ENCODE measurements at places on chromosomes 3 and 15.

DNA sequence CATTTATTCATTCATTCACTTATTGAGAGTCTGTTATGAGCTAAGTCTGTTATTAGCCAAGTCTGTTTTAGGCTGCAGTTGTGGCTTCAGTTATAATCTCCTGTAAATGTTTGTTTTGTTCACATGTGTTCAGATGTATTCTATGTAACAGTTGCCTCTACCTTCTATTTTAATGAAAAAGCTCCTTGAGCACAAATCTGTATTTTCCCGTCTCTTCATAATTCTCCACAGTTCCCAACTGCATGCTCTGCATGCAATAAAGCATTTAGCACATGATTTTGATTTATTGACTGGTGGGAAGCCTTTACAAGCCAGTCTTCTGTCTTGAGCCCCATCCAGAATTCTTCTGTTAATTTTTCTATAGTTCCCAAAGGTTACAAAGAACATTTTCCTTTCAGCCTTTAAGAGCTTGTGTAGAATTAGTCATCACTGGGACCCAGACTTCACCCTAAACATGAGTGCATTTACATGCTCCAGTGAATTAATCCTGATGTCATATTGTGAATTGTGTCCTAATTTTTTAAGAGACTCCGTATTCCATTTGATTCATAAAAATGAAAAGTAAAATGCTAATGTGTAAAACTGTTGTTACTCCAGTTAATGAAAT lies 122.3 kb upstream of the NR2E3 start:
- no peak for DNase-seq

DNA sequence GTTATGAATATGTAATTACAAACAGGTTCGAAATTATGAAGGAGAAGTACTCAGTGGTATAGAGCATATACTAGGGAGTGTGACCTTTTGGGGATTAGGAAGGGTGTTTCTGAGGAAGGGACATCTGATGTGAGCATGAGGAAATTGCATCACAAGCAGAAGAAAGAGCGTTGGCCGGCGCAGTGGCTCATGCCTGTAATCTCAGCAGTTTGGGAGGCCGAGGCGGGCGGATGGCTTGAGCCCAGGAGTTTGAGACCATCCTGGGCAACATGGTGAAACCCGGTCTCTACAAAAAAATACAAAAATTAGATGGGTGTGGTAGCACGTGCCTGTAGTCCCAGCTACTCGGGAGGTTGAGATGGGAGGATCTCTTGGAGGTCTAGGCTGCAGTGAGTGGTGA lies 6.9 kb downstream of the CMTM7 start:
- DNase-seq, result no peak

GRCh38 chr3:54421943-54422342 lies 299.6 kb downstream of the CACNA2D3 start:
- DNase-seq, result peak; percentile 80

- no peak for DNase-seq
Observed at GRCh38 chr3:139888561-139889140, 46.3 kb upstream of the CLSTN2 start.

DNA sequence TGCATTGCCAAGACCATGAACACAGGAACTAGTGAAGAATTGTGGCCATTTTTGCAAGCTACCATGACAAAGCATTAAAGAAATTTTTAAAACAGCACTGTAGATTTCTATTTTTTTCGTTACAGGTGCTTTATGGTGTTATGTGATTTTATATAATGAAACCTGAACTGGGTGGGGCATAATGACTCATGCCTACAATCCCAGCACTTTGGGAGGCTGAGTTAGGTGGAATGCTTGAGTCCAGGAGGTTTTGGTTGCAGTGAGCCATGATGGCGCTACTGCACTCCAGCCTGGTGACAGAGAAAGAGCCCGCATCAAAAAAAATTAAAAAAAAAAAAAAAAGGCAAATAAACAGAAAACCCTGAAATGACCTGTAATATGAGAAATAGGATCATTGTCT lies 846.7 kb downstream of the EPHA3 start:
- DNase-seq, result no peak

DNA sequence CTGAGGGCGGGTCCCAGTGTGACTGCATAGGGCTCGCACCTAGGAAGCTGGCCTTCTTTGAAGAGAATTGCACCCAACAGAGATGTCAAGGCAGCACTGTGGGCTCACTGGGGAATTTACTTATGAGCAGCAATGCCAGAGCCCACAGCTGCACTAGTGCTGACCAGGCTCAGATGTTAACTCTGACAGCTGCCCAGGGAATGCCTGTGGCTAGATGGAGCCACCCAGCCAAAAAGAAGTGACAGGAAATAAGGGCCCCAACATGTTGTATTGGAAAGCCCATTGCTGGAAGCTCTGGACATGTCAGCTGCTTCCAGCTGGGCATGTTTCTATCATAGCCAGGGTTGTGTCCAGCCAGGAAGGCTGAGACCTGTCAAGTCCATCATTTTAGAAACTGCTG lies 90.9 kb upstream of the ZNF280D start:
- no peak for DNase-seq

DNA sequence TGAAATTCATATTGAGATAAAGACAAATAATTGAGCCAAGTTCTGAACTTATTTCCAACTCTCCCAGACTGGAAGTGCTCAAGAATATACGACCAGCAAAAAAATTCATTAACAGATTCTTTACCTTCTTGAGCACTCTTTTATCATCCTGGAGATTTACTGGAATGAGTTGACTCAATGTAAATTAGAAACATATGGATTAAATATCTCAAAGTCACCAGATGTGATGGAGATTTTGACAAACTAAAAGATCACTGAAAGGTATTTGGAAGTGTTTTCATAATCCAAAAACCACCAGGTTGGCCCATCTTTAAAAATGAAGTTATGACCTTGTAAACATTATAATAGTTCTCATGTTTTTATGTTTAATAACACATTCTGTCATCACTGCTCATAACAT lies 433.2 kb upstream of the RASGRP1 start:
- no peak for DNase-seq

GRCh38 chr3:42498034-42498433 lies 4.4 kb upstream of the VIPR1 start:
- DNase-seq, result no peak

GRCh38 chr15:91881569-91882297 lies 28.2 kb downstream of the SLCO3A1 start:
- DNase-seq, result no peak

DNA sequence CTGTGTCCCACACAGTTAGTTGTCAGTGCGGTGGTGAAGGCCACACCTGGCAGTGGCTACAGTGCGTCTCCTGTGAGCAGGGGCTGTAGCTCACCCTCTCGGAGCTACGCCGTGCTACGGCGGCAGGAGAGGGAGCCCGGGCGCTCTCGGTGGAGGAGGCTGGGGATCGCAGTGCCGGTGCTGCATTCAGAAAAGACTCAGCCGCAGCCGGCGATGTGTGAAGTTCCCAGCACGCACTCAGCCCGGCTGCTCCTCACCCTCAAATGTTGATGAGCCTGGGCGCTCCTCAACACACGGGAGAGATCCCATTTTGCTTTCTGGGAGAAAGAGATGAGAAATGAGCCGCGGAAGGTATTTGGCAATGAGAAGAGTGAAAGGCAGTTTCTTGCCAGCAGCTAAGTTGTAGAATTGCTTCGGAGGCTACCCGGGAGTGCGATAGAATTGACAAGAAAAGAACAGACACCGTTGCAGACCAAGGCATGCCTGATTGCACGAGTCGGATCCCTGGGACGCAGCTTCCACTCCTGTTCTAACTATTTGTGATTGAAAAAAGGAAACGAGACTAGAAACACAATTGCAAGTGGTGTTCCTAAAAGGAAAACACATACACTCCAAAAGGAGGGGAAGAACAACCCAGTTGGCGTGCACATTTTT lies at the start of gene UNC13C:
Gene UNC13C (plus strand): TSS at position 189 of the 654 bp plus-strand sequence. CDS start 34,463 bp downstream, outside the sequence.
- no peak for DNase-seq

DNA sequence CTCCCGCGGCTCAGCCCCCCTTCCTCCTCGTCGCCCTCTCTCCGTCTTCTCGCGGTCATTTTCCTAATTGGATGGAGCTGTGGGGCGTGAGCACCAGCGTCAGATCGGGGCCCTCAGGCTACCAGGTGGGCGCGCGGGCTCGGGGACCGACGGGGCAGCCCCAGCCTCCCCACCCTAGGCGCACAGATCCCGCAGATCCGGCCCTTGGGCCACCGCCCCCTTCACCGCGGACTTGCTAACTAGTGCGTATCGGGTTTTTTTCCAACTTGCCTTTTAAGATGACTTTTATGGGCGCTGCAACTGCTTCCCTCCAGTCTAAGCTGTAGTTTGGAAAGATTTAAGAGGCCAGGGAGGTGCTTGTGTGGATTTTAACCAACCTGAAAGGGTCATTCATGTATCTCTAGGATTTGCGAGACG lies 1.3 kb downstream of the ZNF710 start:
- DNase-seq, result no peak

DNA sequence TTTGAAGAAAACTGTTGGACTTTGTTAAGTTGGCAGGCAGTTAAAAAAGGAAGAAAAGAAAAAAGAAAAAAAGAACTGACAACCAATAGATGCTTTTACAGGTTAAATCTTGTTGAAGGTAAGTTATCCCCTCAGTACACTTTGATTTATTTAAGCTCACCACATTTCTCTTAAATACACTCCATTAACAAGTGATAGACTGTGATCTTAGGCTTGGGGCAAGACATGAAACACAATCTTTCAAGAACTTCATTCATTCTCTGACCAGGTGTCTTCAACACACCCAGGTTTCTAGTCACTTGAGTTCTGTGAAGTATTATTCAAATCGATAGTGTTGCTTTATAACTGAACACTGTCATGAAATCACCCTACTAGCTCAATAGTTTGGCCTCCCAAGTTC lies 751.9 kb downstream of the ROBO1 start:
- DNase-seq, result no peak

DNA sequence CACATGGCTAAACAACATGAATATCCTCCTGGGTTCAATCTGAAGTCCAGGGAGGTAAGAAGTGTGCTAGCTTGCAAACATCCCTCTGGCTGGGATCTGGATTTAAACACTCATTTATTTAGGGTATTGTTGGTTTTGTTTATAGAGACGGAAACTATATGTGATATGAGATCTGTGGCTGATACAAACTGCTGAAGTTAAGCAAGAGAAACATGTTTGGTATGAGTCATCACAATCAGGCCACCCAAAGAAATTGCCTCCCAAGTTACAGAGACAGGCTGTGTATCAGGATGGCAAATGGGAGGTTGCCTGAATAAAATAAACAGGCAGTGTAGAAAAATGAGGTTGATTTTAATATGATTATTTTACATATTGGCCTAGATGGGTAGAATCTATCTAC lies 562.1 kb downstream of the IGSF11 start:
- DNase-seq, result no peak

- no peak for DNase-seq
Observed at GRCh38 chr3:66140743-66141372, 79.9 kb upstream of the SLC25A26 start.

DNA sequence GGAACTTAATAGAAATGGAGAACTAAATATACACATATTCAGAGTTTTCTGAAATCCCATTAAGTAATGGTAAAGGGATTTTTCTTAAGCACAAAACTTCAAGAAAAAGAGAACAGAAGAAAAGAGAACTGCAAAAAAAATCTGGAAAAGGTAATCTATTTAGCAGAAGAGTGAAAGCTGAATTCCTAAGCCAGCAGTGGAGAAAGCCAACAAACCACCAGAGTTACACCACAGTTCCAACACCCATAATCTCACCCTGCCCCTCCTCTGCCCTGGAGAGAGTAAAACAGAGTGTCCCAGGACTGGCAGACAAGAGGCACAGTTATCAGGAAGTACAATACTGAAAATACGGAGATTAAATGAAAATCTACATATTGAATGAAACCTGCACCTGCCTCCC lies 29.4 kb downstream of the TP53BP1 start:
- no peak for DNase-seq

- DNase-seq, result no peak
Observed at GRCh38 chr3:125140011-125140817, 72.3 kb downstream of the SLC12A8 start.

- no peak for DNase-seq
Observed at GRCh38 chr15:80151576-80151975, 1.2 kb upstream of the FAH start.

DNA sequence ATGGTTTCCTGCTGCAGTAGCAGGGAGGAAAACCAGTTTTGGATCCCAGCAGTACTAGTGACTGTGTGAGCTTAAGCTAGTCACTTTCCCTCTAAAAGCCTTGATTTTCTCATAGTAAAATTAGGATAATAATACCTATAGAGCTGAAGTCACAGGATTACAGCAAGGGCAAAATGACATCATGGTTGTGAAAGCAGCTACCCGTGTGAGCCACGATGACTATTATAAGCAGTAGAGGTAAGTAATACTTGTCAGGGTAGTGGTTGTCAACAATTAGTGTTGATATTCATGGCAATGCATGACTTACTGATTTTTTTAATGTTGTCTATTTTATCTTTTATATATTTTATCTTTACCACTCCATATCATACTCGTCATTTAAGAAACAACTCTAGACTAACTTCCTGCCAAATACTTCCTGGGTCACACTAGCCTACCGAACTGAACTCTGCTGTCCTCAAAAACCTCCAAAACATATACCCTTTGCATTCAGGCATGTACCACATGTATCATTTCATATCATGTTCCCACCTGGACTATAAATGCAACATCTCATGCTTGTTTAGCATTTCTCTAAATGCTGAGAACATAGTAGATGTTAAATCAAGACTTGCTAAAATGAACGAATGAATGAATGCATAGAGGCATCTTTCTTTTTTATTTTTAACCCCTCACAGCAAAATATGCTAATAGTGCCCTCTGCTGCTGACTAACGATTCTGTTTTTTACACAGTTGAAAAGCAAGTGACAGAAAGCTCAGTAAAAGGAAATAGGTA lies 172.6 kb downstream of the P3H2 start:
- no peak for DNase-seq

DNA sequence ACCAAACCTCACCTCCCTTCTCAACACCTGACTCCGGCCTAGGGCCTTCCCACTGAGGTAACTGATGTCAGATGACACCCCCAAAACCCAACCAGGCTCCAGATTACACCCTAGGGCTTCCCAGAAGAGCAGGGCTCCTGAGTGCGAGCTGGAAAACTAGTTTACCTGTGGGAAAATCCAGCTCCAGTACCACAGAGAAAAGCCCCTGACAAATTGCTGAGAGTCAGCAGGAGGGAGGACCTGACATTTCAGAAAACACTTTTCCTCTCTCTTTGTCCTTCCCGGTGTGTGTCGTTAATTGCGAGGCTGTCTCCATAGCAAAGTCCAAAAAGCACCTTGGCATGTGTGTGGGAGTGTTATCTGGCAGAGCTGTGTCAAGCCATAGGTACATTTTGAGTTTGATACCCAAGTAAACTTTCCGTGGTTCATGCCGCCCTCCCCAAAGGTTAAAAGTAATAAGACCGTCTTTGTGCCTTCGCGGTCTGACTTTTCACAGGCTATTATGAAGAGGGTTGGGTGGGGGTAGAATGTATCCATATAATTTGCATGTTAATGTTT lies 79.8 kb upstream of the FNDC3B start:
- DNase-seq, result no peak

GRCh38 chr3:10888518-10889090 lies 72.6 kb downstream of the SLC6A11 start:
- DNase-seq, result no peak

- DNase-seq, result no peak
Observed at GRCh38 chr15:56207711-56208110, 36.0 kb downstream of the RFX7 start.

DNA sequence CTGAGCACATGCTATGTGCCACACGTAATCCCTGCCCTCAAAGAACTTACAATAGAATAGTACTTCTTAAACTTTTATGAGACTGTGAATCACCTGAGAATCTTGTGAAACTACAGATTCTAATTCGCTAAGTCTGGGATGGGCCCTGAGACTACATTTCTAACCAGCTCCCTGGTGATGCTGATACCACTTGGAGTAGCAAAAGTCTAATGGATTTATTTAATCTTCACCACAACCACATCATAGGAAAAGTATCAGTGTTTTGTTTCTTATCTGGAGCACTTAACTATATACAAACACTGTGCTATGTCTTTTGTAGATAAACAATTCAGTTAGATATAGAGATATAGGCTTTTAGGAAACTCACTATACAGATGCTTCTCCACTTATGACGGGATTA lies 23.8 kb upstream of the TCF12 start:
- DNase-seq, result no peak
